ENCODE measurements at places on chromosomes 12 and 14. TPM values are rescaled to one million over a fixed set of nuclear protein-coding genes. Genes with fewer than 3 reads are reported as not detected.

CLEC4D gene
- 0.03 TPM for polyA plus RNA-seq

DNA sequence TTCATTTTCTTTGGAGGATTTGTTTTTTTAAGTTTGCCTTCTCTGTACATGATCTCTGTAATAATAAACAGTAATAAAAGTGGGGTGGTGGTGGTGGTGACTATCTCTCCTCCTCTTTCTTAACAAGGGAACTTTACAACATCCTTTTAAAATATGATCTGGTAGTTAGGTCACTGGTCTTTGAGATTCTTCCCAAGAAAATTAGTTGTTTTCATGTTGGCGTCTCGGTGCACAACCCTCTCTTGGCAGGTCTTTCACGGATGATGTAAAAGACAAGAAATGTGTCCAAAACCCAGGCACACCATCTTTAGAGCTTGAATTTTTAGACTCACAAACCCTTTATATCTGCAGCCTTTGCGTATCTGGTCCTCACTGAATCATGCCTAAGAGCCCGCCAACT, 488.5 kb upstream of the TBX3 start:
- no peak for DNase-seq

IQSEC3 gene
- 1.2 TPM for polyA plus RNA-seq

LHX5 gene
- polyA plus RNA-seq, result 4.6 TPM

NPAS3 gene
- 0.14 TPM for polyA plus RNA-seq

DNA sequence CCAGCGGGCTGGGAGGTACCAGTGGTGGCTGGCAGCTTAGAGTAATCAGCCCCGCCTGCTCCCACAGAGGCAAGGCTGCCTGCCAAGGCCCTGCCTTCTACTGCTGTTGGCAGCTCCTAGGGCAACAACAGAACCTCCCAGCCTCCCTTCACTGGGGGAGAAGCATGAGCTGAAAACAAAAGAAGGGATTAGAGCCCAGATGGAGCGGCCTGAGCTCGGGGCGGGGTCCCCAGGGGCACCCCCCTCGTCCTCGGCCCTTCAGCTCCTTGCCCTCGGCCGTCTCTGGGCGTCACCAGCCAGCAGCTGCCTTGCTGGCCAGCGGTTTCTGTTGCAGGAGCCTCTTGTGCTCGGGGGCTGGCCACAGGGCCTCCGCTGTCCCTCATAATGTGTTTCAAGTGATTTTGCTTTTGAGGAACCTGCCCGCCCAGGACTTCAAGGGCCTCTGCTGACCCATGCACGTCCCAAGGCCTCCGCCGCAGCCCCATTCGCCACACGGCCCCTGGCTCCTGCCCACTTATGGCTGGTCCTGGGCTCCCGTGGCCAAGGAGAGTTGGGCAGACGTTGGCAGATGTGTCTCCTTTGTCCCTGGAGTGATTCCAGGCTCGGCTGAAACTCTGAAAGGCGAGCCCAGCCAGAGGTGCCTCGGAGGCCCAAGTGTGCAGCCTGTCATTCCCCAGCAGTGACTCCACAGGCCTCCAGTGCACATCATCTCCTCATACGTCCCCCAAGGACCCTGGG, 49.7 kb downstream of the PSMA6 start:
- DNase-seq, result no peak

NANOG gene
- polyA plus RNA-seq, result 31.1 TPM

DNA sequence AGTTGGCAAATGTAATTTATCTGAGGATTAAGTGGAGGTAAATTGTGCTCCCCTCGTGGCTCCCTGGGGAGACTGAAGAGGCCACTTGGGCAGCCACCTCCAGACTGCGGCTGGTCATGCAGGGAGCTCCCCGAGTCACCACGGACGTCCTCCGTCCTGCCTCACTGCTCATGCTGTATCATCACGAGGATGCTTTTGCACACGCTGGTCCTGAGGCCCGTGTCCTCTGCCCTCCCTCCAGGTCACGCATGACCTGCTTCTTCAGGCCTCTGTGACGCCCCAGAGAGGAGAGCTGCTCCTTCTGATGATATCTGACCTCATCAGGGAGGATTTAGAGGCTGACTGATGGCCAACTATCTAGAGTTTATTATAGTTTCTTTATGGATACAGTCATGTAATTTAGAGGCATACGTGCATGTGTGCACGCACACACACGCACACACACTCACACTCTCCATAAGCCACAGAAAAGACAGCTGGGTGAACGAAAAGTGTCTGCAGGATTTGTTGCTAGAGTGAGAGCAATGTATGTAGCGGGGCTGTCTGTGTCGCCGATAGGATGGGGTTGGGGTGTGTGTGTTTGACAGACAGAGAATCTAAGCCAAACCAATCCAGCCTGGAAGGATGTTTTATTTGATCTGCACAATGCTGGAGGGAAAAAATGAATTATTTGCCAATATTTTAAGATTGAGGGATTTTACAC, 160.0 kb downstream of the ADGRD1 start:
- no peak for DNase-seq

GRCh38 chr14:97164021-97164420, 366.8 kb downstream of the VRK1 start:
- no peak for DNase-seq

MMP14 gene
- polyA plus RNA-seq, result 81.6 TPM

NID2 gene
- 16.5 TPM for polyA plus RNA-seq

DNA sequence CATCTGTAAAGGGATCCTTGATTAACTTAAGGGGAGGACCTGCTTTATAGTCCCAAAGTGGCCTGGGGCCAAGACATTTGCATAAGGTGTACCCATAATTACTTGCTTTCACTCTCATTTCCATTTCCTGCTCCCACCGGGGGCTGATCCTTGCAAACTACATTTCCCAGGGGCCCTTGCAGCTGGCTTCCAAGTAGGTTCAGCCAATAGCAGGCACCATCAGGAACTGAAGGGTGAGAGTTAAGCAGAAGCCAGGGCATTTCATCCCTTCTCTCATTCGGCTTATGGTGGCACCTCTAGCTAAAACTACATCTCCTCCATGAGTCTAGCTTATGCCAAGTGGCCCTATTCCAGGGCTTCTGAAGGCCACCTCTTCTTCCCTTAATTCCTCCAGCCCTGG, 88.8 kb downstream of the CCDC60 start:
- DNase-seq, result no peak

EPYC gene
- polyA plus RNA-seq, result not detected

TGM1 gene
- polyA plus RNA-seq, result 1.8 TPM

DAD1 gene
- polyA plus RNA-seq, result 440 TPM

ZNF385A gene
- 5.2 TPM for polyA plus RNA-seq

IFI27L2 gene
- polyA plus RNA-seq, result 69.6 TPM

AKAP6 gene
- polyA plus RNA-seq, result 0.05 TPM

DNA sequence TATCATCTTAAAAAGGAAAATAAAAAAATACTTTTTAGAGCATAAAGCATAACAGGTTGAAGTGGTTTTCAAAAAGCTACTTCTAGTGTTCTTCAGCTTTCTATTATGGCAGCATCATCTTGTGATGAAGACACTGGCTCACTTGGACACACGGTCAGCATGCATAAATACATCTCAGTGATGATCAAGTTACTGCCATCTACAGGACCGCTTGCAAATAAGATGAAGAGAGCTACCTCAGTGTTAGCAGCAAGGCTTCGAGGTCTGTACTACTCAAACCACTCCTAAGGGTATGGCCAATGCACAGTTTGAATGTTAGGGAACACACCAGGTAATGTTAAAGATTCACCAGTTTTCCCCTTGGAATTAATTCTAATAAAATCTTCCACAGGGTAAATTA, 58.8 kb downstream of the GALC start:
- no peak for DNase-seq

VASH1 gene
- 4.9 TPM for polyA plus RNA-seq

GRCh38 chr12:56629459-56630179, 507 bp downstream of the BAZ2A start:
- peak; percentile 52 for DNase-seq

LRP1-AS gene
- not detected for polyA plus RNA-seq

- DNase-seq, result no peak
Measured at GRCh38 chr14:35085441-35085840, 36.3 kb downstream of the PPP2R3C start.

DNA sequence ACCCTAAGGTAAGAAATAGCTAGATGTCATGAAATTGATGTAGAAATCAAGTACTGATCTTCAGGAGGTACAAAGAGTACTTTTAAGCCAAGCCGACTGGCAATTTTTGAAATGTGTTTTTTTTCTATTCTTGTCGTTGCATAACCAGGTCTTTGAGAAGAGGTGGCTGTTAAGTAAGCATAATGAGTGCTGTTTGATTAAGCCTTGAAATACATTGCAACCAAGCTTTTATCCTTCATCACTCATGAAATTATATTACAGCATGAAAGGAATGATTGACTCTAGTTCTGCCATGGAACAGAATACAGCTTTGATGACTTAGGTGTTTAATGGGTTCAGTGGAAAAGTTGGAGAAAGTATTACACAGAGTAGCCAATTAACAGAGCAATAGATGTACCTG, 1720.2 kb upstream of the SEL1L start:
- DNase-seq, result no peak

DNA sequence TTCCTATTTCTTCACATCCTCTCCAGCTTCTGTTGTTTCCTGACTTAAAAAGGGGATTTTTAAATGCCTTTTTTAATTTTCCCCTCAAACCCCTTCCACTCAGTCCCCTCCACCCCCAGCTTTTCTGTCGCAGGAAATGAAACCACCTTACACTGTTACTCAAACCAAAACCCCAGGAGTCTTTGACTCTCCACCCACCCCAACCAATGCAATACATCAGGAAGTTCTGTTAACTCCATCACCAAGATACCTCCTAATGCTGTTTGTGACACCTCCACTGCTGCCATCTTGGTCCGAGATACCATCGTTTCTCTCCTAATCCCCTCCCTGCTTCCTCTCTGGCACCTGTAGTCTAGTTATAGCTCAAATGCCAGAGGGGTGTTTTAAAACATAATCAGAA, 25.4 kb upstream of the CPM start:
- no peak for DNase-seq

GRCh38 chr12:64178122-64178521, 44.0 kb downstream of the KICS2 start:
- no peak for DNase-seq

PTCSC3 gene
- polyA plus RNA-seq, result not detected

GRCh38 chr12:80230068-80230467, 130.7 kb downstream of the OTOGL start:
- DNase-seq, result no peak

RD3L gene
- polyA plus RNA-seq, result not detected

DNA sequence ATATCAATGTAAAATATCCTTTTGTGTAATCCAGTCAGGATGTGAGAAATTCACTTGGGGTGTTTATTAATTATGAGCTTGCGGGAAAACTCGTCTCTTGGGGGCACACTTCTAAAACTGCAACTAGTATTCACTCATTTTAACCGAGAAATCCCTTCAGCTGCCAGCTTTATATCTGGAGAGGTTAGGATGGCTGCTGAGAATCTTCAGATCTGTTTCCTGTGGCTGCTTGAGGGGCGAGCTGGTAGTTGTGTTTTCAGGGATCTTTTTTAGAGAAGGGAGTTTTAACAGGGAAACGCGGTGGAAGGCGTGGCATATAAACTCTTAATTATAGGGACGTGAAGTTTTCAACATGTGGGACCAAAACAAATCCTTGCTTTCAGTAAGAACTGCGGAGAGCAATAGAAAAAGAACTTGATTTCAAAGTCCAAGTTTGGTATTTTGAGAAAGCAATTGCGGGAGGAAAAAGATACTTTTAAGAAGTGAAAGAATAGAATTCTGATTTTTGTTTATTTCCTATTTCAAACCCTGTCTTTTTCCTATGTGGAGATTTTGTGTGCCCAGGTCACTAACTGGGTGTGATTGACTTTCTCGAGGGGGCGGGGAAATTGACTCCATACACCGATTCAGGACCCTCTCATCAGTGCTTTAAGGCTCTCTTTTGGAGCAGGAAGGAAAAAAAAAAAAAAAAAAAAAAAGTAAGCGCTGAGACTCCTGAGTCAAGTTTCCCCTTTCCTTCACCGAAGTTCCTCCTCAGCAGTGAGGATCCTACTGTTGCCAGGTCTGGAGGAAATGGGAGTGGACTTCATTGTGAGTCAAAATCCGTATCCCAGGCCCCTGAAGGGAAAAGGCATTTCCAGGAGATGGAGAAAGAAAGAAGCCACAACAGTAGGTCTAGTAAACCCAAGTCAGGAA, 1.1 kb downstream of the PPFIBP1 start:
- no peak for DNase-seq

DNA sequence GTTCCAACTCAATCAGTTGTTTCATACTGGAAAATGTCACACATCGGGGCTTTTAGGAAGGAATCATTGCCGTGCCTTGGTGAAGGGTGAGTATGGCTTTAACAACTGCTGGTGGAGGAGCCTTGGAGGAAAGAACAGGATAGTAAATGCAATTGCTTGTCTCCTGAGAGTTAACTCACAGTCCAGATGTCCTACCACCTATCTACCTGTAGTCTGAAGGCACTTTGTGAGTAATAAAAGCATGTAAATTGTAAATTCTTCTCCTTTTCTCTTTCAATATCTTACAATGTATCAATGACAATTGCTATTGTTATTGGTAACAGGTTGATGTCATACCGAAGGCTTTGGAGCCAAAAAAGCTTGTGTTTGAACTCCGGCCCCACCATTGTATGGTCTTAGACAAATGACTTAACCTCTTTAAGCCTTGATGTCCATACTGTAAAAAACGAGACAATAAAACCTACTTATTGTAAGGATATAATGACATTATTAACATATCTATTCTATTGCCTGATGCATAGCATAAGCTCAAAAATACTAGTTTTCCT, 397.4 kb downstream of the ADAMTS20 start:
- DNase-seq, result no peak

KRT83 gene
- polyA plus RNA-seq, result not detected

GRCh38 chr14:66503532-66503931, 4.4 kb upstream of the GPHN start:
- no peak for DNase-seq

DNA sequence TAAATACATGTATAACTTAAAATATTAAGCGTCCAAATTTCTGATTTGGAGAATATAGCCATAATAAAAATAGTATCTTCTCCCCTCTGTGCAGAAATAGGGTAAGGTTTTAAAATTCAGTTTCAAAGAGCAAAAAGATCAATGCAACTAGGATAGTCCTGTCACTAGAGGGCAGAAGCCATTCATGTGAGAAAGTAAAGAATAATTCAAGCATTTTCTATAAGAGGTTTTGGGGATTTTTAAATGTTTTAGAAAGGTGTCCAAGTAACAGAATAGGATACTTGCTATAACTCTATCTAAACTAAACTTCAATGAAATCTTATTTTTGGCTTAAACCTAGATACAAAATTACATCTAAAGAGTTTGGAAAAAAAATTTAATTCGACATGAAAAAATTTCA, 50.3 kb downstream of the ADAMTS20 start:
- DNase-seq, result no peak

GRCh38 chr12:48973941-48974673, 2.6 kb upstream of the WNT10B start:
- peak; percentile 91 for DNase-seq

MYO1H gene
- 0.03 TPM for polyA plus RNA-seq

DNA sequence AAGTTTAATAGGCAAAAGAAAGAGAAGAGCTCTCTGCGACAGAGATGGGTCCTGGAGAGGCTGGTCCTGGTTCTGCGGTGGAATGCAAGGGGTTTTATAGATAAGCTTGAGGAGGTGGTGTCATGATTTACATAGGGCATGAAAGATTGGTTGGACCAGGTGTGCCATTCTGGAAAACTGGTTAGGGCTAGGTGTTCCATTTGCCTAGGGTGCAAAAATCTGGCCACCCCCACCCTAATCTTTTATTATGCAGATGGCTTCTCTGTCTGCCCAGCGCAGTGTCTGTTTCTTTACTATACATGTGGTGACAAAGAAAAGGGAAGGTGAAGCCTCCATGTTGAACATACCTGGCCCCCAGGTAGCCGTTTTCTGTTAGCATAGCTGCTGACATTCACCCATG, 65.4 kb downstream of the ERC1 start:
- DNase-seq, result peak; percentile 5

All from H1 (cell line).